ENCODE measurements at places on chromosomes 3 and 15.
A peak's percentile ranks its signal among the peaks of the same experiment; 100 is the strongest.

GRCh38 chr3:98912448-98912847 is 11.0 kb upstream of the DCBLD2 start:
- no peak for DNase-seq

- DNase-seq, result no peak
Observed at GRCh38 chr3:13013566-13013965, 59.7 kb downstream of the IQSEC1 start.

DNA sequence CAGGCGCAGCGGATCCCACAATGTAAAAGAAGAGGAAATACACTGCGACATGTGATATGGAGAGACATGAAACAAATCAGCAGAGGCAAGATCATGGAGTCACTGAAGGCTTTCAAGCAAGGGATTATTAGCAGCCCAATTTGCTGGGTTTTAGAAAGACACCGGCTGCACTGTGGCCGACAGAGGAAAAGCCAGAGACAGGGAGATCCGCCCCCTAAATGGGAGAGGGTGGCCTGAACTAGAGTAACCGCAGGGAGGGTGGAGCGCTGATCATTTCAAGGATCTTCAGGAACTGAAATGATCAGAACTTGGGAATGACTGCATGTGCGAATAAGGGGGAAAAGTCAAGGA is 612 bp upstream of the C15orf40 start:
- no peak for DNase-seq

DNA sequence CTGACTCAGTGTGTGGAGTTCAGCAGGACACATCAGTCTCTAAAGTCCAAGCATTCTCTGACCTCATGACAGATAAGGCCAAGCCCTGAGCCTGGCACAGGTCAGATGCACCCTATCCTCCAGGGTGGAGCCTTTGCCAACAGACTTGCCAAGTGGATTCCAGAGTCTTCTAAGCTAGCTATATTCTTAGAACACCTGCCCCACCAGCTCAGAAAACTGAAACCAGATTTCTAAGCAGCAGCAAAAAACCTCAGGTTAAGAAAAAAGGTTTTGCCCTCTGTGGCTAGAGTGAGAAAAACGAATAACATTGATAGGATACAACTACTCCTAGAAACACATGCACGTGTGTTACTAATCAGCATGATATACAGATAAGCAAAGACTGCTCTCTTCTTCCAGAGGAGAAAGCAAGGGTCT is 11.6 kb downstream of the RMDN3 start:
- no peak for DNase-seq

- no peak for DNase-seq
Observed at GRCh38 chr3:189529889-189530471, 101.2 kb upstream of the TP63 start.

DNA sequence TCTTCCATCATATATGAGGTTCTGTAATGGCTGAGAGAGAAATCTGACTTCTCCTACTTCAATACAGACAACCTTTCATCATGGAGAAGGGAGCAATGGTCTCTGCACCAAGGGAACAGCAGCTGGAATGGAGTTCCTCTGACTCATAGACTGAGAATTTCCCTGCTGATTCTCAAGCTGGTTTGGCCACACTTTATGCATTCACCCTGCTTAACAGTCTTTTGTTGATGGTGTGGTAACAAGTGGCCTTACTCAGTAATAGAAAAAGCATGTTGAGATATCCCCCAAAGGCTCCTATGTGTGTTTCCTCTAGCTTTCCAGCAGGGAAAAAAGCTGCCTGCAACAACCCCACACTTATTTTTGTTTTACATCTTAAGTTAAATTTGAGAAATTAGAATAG is 138.1 kb downstream of the GREM1 start:
- DNase-seq, result no peak

DNA sequence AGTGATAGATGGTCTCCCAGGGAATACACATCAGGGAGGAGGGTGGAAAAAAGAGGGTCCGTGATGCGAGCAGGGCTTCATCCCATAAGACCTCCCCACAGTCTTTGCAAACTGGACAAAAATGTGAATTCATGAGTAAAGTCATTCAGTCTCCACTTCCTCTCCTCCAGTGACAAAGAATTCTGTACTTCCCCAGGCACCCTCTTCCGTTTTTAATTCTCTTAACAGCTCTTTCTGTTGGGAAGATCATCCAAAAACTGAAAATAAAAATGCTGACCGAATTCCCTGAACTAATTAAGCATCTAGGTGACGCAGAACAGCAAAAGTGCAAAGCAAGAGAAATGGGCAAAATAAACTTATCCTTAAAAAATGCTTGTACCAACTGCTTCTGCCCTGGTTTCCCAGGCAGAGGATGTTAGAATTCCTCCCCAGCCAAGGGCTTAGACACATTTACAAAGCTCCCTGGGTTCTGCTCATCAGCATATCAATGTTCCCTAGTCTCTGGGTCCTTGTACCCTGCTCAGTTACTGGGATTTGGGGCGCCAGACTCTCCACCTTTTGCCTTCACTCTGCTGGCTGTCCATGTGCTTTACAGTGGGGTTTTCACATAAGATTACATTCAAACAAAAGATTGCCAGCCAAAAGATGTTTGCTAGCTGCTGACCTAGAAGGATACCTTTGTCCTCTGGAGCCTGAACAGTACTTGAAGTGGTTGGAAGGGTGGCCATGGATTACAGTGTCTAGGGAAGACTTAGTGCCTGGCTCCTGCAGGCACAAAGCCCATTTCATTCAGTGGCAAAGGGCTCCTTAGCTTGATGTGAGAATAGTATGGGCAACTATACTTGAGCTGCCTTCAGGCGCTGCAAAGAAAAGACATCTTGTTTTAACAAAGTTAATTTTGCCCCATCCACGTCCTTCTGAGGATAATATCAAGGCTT is 69.4 kb downstream of the ARNT2 start:
- no peak for DNase-seq

DNA sequence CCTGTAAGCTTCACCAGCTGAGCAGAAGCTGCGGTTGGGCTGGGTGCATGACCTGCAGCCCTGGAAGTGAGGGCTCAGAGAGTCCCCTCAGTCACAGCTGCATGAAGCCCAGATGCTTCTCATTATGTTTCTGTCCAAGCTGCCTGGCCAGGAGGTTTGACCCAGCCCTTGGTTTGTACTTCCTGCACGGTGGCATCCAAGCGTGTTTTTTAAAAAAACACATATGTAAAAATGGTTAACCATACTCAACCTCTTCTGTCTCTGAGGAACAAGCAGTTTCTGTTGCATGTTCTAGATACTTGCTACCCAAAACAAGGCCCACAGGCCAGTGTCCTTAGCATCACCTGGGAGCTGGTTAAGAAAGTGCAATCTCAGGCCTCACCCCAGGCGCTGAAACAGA is 76.0 kb upstream of the ATP10A start:
- DNase-seq, result no peak

GRCh38 chr3:154684021-154684420 is 254.0 kb upstream of the GPR149 start:
- no peak for DNase-seq

- no peak for DNase-seq
Observed at GRCh38 chr15:42695527-42696071, 41.3 kb downstream of the CDAN1 start.

DNA sequence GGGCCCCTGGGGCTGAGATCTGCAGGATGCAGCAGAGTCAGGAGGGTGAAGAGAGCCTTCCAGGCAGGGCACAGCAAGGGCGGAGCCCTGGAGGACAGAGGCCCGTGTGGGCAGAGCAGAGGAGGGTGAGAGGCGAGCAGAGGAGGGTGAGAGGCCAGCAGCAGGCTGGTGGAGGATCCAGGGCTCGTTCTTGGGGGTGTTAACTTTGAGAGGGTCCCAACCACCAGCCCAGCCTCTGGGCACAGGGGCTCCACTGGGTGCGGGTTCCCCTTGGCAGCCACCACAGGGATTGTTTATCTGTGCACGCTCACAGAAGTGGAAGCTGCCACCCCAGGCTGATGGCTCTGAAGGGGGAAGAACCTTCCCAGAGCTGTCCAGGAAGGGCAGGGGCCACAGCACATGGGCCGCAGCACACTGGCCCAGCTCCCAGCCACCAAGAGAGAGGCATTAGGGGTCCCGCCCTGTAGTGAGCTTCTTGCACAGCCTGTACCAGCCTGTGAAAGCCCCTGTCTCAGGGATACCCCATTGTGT is 9.3 kb upstream of the PLXND1 start:
- DNase-seq, result no peak

DNA sequence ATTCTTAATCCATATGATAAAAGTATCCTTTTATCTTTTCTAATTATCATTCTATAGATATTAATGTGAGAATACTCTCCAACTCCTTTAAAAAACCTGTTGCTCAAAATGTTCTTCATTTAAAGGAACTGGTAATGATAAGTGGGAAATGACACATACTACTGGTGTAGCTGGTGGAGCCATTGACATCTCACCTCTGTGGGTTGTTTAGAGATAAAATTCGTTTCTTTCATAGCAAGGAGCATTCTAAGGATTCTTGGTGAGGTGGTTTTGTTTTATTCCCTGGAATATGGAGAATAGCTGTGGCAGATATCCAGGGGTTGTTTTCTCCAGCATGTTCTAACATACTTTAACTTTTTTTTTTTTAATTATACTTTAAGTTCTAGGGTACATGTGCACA is 299.8 kb upstream of the THBS1 start:
- DNase-seq, result no peak

DNA sequence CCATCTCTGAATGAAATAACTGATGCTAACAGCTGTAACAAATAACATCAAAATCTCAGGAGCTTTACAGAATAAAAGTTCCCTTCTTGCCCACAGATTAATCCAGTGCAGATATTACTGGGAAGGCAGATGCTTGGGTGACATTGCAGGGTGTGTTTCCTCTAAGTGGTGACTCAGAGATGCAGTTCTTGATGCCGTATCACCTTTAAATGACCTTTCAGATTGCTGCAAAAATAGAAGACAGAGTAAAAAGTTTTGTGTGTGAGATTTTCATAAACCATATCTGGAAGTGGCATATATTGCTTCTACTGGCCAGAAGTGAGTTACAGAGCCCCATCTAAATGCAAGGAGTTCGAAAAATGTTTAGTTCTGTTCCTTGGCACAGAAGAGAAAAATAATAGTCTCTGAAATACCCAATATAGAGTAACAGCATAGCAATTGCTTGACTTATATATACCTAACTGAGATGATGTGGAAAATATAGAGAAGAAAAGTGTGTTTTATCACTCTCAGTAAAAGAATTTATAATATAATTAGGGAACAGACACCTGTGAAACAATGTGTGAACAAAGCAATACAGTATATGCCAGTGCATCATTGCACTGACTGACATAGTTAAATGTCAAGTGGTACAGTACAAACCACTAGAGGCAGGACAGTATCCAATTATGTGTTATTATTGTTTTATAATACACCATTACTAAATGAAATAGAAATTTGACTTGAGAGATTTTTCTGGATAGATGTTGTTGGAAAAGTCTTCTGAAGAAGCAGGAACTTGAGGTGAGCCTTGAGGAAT is 430.7 kb upstream of the CBLB start:
- no peak for DNase-seq

DNA sequence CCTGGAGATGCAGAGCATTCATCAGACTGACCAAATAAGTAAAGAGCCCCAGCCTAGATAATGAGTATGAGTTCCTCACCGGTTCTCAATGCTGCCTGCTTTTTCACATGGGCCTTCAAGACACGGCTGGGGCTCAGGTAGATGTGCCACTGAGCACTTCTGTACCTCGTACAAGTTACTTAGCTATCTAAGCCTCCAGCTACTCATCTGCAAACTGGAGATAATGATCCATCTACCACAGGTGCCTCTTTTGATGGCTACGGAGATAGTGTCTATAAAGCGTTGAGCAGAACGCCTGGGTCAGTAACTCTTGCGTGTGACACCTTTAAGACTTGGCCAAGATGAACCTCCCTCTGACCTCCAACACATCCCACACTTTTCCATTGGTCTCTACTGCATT is 56.3 kb downstream of the CCR4 start:
- no peak for DNase-seq

DNA sequence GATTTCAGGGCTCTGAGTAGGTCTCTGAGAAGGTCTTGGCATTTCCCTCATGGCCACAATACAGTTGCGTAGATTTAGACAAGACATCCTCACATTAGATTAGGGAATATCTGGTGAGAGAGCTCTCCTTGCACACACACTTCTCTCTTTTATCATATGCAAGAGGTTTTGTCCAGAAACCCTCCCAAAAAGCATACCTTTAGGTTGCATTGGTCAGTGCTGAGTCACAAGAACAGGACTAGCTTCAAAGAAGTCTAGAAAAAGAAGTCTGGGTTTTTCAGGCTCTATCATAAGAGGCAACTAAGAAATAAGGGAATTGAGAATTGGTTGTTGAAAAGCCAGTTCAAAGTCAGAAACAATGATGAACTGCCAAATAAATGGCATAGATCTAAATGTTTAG is 40.1 kb upstream of the MITF start:
- no peak for DNase-seq

GRCh38 chr3:179181021-179181472 is 32.9 kb downstream of the PIK3CA start:
- DNase-seq, result no peak

- DNase-seq, result no peak
Observed at GRCh38 chr3:57127891-57128518, 37.1 kb downstream of the IL17RD start.

- no peak for DNase-seq
Observed at GRCh38 chr3:129432671-129433070, 4.2 kb upstream of the EFCAB12 start.

DNA sequence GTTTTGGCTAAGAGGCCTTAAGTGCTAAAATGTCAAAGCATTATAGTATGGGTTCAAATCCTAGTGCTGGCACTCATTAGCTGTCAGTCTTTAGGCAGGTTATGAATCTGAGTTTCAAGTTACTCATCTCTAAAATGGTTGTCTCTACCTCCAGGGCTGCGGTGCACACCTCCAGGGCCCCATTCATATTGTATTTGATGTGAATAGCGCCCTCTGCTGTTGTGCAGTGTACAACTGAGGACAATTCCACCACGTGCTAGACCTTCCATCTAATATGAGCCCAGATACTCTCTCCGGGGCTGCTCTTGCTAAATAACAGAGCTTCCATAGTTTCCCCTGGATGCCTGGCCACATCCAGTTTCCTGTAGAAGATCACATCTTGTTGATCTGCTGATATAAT is 54.3 kb downstream of the OXNAD1 start:
- DNase-seq, result peak; percentile 74

DNA sequence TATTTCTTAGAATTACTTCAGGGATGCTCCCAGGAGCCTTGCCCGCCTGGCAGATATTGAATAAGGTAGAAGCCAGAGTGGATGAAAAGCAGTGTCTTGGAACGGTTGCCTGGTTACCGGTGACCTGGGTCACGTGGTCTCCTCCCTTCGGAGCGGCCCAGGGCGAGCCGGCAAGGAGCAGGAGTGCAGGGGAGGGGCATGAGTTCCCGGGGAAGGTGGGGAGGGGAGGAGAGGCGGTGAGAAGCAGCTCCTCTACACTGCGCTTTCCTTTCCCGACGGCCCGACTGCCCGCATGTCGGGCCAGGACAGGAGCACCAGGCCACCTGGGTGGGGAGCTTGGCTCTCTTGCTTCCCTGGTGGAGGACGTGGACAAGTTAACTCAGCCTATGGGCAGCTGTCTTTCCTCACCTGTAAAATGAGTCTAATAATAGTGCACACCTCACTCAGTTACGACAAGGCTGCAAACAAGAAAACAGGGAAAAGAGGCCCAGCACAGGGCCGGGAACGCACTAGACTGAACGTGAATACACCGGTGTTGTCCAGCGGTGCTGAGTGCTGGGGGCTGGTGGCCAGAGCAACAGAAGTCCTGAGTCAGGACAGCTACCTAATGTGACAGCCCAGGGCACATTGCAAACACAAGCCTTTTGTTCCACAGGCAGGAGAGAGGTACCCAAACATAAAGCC is 198.3 kb downstream of the ADAMTS9 start:
- no peak for DNase-seq
